ENCODE measurements at places on chromosomes 1 and 21. TPM values are rescaled to one million over a fixed set of nuclear protein-coding genes. Genes with fewer than 3 reads are reported as not detected.

DNA sequence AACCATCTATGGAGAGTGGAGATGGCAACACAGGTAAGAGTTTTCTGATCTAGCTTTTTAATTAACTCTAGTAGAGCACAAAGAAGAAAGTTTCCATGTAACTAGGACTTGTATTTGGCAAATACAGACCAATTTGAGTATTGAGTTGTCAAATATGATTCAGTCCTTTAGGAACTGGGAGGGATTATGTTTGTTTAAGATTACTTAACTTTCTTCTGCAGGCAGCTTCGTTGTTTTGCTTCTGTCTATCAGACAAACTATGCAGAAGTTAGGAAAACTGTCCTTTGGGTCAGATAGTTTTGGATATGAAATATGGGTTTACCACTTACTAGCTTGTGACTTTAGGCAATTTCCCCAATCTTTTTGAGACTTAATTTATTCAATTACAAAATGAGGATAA lies 111.8 kb downstream of the POU2F1 start:
- H3K4me3 ChIP-seq: no peak overlapping the region
- DNase-seq: no peak
- H3K36me3 ChIP-seq: no peaks in the 10 kb centered on the region
- no peaks in the 10 kb centered on the region for H3K27me3 ChIP-seq
- peaks cover 9% of the 10 kb centered on the region for H3K4me1 ChIP-seq

GRCh38 chr1:205061665-205062069 lies 18.7 kb downstream of the CNTN2 start:
- peaks cover 7% of the 10 kb centered on the region for H3K4me1 ChIP-seq
- no peaks in the 10 kb centered on the region for H3K36me3 ChIP-seq
- no peak overlapping the region for H3K4me3 ChIP-seq
- no peak for DNase-seq

GRCh38 chr21:21929226-21929625 lies 931.0 kb downstream of the NCAM2 start:
- no peaks in the 10 kb centered on the region for H3K4me1 ChIP-seq
- H3K27ac ChIP-seq: no peak overlapping the region
- no peak for DNase-seq
- H3K27me3 ChIP-seq: no peaks in the 10 kb centered on the region
- no peaks in the 10 kb centered on the region for H3K36me3 ChIP-seq
- no peak overlapping the region for H3K4me3 ChIP-seq

GRCh38 chr1:200737647-200738291 lies 924 bp upstream of the CAMSAP2 start:
- DNase-seq: no peak
- H3K27me3 ChIP-seq: no peaks in the 10 kb centered on the region
- H3K27ac ChIP-seq: peak overlapping the region; percentile 100
- H3K4me1 ChIP-seq: peaks cover 29% of the 10 kb centered on the region

DNA sequence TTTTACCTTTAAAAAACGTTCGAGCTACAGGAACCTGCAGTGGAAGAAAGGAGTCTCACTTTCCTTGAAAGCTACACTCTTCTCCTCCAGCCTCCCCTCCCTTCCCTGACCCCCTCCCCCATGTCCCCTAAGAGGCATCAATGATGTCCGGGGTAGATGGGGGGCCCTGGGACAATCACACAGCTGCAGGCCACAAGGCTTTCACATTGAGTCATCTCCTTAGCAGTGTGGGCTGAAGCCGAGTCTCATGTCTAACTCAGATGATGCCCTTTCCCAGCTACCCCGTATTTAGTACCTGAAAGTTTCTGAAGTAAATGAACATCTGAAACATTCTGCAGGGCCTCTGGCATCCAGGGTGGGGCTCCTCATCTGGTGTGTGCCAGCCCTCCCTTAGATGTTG lies 6.3 kb upstream of the GPR25 start:
- DNase-seq: no peak
- no peaks in the 10 kb centered on the region for H3K4me1 ChIP-seq
- no peak overlapping the region for H3K27ac ChIP-seq
- H3K4me3 ChIP-seq: no peak overlapping the region

- no peaks in the 10 kb centered on the region for H3K27me3 ChIP-seq
- no peaks in the 10 kb centered on the region for H3K36me3 ChIP-seq
- no peak for DNase-seq
- no peak overlapping the region for H3K27ac ChIP-seq
Observed at GRCh38 chr1:234836045-234836681, 226.2 kb upstream of the IRF2BP2 start.

DNA sequence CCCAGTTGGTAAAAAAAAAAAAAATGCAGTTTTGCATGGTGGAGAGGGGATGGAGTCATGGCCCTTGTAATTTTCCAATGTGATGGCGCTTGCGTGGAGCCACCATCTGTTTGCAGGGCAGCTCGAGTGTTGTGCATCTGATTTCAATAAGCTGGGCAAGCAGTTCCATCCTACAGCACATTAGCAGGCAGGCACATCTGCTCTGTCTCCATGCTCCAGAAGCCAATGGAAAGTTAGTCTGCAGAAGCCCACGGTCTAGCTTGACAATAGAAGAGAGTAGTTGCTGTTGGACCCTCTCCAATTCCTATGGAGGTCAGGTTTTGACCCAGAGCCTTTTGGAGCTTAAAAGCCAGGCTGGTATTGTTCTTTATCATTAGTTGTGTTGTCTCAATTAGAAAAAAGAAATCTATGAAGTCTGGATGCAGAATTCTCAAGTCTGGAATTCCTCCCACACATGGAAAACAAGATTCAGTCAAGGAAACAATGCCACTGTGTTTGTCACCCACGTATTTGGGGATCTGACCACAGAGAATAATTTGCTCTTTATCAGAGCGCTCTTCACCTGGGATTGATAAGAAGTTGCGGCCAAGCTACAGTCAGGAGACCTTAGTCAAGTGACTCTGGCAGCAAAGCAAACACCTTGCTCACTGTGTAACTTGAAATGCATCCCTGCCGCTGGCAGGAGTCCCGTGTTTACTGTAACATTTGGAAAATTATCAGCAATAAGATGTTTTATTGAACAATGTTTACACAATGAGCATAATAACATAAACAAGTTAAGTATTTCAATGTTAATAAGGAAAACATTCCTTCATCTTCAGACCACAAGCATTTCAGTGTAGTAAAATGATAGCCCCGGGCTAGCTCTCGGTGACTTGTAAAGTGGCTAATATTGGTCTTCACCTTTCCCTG lies 20.7 kb downstream of the NGF start:
- no peak overlapping the region for H3K4me3 ChIP-seq
- H3K27me3 ChIP-seq: no peaks in the 10 kb centered on the region
- no peak overlapping the region for H3K27ac ChIP-seq
- H3K36me3 ChIP-seq: no peaks in the 10 kb centered on the region
- H3K4me1 ChIP-seq: peaks cover 6% of the 10 kb centered on the region

The CAMTA1 gene
- total RNA-seq: 48.5 TPM

The BLACAT1 gene
- total RNA-seq: 0.94 TPM

The HAO2 gene
- not detected for total RNA-seq
